ELR (cell line): ENCODE measurements at places on chromosomes 2 and 18.
A peak's percentile ranks its signal among the peaks of the same experiment; 100 is the strongest.

GRCh38 chr2:44191739-44192138, 23.1 kb downstream of the PPM1B start:
- DNase-seq, result no peak

- DNase-seq, result no peak
These were observed 159.4 kb upstream of the FOSL2 start for GRCh38 chr2:28233164-28233676.

- no peak for DNase-seq
These were observed 83.8 kb downstream of the DOCK10 start for GRCh38 chr2:224958462-224958857.

DNA sequence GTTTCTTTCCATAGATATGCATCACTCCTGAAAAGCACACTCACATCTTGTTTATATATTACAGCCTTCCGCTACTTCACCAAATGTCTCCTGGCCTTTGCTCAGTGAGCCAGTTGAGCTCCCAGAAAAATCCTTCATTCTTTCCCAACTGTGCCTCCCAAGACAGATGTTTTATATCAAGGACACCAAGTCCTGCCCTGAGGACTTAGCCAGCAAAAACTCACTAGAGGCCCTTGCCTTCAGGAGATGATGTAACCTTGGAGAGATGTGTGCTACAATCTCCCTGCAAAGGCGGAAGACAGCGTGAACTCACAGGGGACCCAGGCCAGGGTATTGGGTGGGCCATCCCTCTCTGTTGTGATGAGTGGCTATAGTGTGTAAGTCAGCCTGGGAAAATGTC, 86.1 kb upstream of the CTAGE1 start:
- peak; percentile 26 for DNase-seq

GRCh38 chr18:67864677-67865340, 348.3 kb upstream of the DSEL start:
- DNase-seq, result peak; percentile 56

GRCh38 chr2:37779611-37780386, 108.4 kb upstream of the CDC42EP3 start:
- no peak for DNase-seq

DNA sequence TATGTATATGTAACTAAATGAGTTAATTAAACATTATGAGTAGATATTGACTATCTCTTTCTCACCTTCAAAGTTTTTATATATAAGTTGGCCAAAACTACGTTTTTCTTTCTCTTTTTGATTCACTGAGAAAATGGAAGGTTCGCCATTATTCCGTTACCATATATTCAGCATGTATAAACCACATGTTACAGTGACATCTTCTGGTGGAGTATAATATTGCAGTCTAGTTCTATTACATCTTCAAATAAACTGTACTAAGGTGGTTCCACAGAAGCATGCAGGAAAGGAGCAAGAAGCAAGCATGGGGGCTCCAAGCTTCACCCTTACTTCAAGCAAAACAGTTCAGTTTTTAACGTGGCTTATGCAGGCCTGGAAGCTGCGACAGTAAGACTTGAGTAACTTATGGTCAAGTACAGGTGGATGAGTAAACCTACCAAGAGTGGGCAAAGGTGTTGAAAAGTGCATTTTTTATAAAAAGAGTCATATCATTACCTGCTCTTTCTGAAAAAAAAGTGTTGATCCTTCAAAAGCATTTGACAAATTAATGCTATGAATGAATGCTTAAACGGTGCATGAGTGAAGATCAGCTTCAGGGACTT, 129.8 kb upstream of the RAB6C start:
- DNase-seq, result peak; percentile 70

DNA sequence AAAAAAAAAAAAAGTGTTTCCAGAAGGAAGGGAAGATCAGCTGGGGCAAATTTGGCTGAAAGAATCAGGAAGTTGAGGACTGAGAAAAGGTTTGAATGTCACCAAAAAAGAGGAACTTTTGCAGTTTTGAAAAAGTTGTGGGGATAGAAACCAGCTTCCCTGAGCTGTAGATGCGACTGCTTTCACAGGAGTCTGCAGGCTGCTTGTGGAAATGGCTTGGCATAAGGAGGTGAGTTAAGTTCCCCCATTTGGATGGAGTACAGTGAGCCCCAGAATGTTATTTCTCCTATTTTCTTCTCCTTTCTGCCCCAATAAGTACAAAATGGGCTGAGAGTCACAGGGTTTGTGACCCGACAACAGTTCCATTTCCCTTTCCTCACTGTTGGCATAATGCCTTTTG, 16.5 kb upstream of the ME2 start:
- DNase-seq, result no peak

- DNase-seq, result peak; percentile 48
These were observed 21.4 kb downstream of the HJURP start for GRCh38 chr2:233832869-233833311.

- no peak for DNase-seq
These were observed 432.1 kb upstream of the DCC start for GRCh38 chr18:51907687-51908597.

GRCh38 chr2:222399038-222399783, 25.1 kb upstream of the SGPP2 start:
- DNase-seq, result no peak

DNA sequence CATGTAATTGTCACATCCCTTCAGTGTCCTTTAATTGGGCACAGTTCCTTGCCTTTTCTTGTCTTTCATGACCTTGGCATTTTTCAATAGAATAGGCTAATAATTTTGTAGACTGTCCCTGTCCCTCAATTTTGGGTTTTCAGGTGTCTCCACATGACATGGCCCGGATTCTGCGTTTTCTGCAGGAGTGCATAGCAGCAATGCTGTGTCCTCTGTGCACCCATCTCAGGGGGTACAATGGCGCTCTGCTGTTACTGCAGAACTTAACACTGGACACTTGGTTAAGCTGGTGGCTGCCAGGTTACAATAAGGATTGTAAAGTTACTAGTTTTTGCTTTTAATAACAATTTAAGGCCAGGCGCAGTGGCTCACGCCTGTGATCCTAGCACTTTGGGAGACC, 51.3 kb downstream of the INPP5D start:
- no peak for DNase-seq

- DNase-seq, result no peak
These were observed 556.3 kb downstream of the RIT2 start for GRCh38 chr18:42559069-42559690.

DNA sequence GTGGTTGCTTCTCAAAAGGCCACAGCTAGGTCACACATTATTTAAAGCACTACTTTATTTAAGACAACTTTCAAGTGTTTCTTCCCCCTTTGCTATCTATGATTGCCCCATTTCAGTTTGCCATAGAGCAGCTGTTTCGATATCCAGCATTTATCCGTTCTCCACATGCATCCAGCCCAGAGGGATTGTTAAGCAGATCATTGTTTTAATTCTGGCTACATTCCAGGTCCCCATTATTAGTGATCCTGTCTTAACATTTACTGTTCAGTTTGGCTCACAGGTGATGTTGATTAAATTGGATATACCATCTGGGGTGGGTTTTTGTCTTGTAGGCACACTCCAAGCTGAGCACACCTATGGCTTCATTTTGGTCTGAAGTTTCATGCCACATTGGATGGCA, 638.7 kb downstream of the ZEB2 start:
- DNase-seq, result no peak

GRCh38 chr2:213455316-213456008, 171.2 kb downstream of the SPAG16 start:
- peak; percentile 23 for DNase-seq

GRCh38 chr2:182587831-182588230, 128.2 kb upstream of the DNAJC10 start:
- peak; percentile 88 for DNase-seq

DNA sequence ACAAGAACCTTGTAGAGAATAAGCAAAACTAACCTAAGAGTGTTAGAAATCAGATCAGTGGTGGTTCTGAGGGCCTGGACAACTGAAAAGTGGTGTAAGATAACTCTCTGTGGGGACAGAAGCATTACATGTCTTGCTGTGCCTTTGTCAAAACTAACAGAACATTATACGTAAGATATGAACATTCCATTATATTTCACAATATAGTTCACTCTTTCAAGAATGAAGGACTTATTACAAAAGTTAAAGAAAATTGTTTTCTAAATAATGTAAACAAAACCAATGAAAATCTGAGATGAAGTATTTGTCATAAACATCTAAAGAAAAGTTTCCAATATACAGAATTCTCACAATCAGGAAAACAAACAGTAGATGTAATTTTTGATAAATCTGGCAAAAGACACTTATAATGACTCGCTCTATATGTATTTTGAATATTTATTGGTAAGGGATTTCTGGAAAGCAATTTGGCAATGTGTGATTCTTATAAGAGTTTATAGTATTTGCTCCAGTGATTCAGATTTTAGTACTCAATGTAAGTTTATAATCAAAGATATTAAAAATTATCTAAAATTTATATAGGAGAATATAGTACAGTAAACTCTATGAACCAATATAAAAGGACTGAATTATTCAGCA, 258.4 kb downstream of the CD226 start:
- no peak for DNase-seq

DNA sequence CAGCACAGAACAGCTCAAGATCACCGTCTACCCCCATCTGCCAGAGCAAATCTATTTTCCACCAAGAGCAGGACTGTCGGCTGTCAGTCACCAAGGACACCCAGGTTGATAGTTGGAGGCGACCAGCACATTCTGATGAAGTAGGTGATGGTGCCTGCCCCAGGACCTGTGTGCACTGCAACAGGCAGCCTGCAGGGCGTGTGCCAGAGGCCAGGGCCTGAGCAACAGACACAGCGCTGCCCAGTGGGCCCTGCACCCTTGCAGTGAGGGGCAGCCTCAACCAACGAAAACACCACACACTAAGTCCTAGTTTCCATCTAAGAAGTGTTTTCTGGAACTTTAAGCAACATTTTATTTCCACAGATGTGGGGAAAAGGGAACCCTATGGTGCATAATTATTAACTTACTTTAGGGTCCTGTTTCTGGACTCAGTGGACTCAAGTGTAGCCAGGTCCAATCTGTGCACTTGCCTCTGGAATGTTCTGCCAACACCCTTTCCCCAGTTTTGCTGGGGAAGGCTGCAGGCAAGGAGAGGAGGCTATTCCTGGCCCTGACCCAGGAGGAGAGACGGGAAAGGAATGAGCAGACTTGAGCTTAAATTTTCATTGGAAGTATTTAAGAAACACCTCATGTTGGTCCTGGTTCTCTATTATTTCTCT, 61.5 kb downstream of the ADNP2 start:
- DNase-seq, result no peak
